Panc1 (cell line): ENCODE measurements at places on chromosomes 1 and 21.

DNA sequence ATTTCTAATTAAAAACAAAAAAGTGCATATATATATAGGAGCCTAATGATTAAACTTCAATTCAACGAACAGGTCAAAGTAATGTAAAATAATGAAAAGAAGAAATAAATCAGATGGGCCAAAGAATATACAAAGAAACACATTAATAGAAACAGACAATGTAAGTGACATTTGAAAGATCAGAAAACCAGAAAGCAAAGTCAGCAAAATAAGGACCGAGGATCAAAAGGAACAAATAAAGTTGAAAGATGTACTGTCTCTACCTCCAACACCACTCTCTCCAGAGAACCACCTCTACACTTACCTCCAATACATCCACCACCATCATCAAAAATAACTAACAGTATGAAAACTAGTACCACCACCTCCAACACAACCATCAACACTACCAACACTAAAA, 1226.3 kb upstream of the NCAM2 start:
- no peak for DNase-seq

- no peak for DNase-seq
Observed at GRCh38 chr1:89269277-89269676, 3.4 kb downstream of the GBP5 start.

- DNase-seq: no peak
Observed at GRCh38 chr1:183238071-183238470, 52.0 kb downstream of the LAMC2 start.

GRCh38 chr1:87524021-87524754, 195.5 kb downstream of the LMO4 start:
- DNase-seq: no peak

- DNase-seq: no peak
Observed at GRCh38 chr1:212167098-212167497, 118.1 kb upstream of the PPP2R5A start.
